Naive thymus-derived CD4-positive, alpha-beta T cell (primary cell): ENCODE measurements at places on chromosomes 16 and 17. TPM values are rescaled to one million over a fixed set of nuclear protein-coding genes. Genes with fewer than 3 reads are reported as not detected.

The MAF gene
- polyA plus RNA-seq, result 0.06 TPM

DNA sequence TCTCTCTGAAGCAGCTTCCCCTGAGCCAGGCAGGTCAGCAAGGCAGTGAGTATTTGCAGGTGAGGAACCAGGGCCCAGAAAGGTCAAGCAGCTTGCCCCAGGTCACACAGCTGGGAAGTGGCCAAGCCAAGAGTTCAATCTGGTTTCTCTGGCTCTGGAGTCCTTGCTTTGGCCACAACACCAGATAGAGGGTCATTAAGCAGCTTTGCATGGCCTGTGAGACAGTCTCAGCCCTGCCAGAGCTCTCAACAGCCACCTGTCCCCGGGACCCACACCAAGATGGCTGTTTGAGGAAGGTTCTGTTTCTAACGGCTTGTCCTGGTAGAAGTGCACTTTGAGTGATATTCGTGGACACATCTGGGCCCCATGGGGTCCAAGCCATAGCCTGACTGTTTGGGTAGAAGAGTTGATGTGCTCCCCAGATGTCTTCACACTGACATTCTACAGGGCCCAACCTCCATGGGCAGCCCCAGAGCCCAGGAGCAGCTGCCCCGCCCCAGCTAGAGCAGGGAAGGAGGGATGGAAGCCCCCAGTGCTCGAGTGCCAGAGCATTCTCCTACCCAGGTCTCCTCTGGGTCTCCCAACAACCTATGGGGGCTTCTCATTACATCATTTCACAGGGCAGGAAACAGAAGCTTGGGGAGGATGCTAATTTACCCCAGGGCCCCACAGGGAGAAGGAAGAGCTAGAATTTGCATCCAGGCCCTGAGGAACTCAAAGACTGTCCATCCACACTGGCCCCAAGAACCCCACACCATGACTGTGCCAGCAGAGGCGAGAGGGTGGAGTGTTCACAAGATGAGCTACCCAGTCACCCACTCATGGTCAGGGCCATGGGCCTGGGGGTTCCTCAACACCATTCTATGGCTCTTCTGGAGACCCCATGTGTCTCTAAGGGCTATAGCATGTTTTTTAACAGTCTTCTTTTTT lies 107.3 kb upstream of the CDH5 start:
- no peak for DNase-seq

DNA sequence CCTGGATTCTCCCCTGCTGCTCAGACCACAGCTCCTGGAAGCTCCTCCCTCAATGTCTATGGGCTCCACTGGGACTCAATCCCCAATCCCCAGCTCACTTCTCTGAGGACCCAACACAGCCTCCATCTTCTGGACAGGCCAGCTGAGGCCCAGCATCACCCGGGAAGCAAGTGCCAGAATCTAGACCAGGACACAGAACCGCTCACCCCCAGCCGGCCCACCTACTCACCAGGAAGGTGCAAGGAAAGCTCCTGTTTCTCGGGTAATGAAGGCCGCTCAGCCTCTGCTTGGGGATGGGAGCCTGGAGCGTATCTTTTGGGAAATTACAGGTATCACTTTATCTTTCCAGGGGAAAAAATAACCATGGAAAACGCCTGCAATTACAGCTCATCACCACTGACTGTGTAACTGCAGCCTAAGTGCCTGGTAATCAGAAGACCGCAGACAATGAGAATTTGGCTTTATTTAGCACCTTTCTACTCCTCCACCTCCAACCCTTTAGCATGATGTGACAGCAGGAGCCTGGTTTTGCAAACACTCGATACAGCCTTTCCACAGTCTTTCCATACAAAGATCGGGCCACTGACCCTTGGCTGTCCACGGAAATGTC lies 49.6 kb upstream of the RPL38 start:
- DNase-seq, result no peak

The FOXF1 gene
- not detected for polyA plus RNA-seq

DNA sequence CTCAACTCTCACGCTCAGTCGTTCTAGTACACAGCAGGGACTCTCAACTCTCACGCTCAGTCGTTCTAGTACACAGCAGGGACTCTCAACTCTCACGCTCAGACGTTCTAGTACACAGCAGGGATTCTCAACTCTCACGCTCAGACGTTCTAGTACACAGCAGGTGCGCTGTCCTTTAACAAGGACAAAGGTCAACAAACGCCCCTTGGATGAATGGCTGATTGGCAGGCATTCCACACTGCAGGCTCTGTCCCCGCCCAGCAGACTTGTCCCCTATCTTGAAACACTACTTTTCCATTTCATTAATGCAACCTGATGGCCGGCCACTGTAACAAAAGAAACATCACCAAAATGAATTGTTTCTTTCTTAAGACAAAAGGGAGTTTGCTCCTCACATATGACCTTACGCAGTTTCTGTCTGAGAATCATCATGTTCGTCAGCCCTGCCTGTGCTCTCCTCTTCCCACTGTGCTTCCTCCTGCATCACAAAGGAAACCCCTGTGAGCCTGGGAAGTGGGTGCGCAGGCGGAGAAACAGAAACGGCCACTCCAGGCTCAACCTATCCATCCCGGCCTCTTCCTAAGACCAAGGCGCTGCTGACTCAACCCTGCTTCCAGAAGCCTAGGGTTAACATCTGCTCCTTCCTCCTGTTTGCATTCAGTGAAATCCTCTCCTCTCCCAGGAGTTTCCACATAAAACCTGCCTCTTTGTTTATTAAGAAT lies 59.8 kb downstream of the ANKRD11 start:
- DNase-seq, result no peak

DNA sequence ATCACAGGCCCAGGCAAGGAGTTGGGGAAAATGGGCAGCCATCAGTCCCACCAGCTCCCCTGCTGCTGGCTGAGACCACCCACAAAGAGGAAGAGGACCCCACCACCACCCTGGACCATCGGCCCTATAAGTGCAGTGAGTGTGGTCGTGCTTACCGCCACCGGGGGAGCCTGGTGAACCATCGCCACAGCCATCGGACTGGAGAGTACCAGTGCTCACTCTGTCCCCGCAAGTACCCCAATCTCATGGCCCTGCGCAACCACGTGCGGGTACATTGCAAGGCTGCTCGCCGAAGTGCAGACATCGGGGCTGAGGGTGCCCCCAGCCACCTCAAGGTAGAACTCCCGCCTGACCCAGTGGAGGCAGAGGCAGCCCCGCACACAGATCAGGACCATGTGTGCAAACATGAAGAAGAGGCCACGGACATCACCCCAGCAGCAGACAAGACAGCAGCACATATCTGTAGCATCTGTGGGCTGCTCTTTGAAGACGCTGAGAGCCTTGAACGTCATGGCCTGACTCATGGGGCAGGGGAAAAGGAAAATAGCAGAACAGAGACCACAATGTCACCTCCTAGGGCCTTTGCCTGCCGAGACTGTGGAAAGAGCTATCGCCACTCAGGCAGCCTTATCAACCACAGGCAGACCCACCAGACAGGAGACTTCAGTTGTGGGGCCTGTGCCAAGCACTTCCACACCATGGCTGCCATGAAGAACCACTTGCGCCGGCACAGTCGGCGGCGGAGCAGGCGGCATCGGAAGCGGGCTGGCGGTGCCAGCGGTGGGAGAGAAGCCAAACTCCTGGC lies 3.6 kb downstream of the ZNF646 start:
- no peak for DNase-seq
